ENCODE measurements at places on chromosomes 11 and 22. TPM values are rescaled to one million over a fixed set of nuclear protein-coding genes. Genes with fewer than 3 reads are reported as not detected.
A peak's percentile ranks its signal among the peaks of the same experiment; 100 is the strongest.

The OR4D5 gene
- polyA plus RNA-seq = not detected

The SHISAL1 gene
- 0.37 TPM for polyA plus RNA-seq

The LMO2 gene
- polyA plus RNA-seq = 14.0 TPM

- DNase-seq = peak; percentile 35
Measured at GRCh38 chr11:113796663-113797259, 17.2 kb downstream of the CLDN25 start.

GRCh38 chr11:8015753-8016239 is 28.7 kb downstream of the EIF3F start:
- no peak for DNase-seq

DNA sequence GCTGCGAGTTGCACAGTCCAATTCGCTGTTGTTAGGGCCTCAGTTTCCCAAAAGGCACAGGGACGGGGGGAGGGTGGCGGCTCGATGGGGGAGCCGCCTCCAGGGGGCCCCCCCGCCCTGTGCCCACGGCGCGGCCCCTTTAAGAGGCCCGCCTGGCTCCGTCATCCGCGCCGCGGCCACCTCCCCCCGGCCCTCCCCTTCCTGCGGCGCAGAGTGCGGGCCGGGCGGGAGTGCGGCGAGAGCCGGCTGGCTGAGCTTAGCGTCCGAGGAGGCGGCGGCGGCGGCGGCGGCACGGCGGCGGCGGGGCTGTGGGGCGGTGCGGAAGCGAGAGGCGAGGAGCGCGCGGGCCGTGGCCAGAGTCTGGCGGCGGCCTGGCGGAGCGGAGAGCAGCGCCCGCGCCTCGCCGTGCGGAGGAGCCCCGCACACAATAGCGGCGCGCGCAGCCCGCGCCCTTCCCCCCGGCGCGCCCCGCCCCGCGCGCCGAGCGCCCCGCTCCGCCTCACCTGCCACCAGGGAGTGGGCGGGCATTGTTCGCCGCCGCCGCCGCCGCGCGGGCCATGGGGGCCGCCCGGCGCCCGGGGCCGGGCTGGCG is at the start of gene BCR:
BCR (plus strand) TSS at position 209 of the 592 bp plus-strand sequence. CDS start 452 bp downstream, outside the sequence.
- DNase-seq = peak; percentile 79

GRCh38 chr11:104061853-104062521 is 25.5 kb downstream of the DDI1 start:
- DNase-seq = no peak

- DNase-seq = no peak
Measured at GRCh38 chr11:78801161-78801884, 226.7 kb upstream of the NARS2 start.

DNA sequence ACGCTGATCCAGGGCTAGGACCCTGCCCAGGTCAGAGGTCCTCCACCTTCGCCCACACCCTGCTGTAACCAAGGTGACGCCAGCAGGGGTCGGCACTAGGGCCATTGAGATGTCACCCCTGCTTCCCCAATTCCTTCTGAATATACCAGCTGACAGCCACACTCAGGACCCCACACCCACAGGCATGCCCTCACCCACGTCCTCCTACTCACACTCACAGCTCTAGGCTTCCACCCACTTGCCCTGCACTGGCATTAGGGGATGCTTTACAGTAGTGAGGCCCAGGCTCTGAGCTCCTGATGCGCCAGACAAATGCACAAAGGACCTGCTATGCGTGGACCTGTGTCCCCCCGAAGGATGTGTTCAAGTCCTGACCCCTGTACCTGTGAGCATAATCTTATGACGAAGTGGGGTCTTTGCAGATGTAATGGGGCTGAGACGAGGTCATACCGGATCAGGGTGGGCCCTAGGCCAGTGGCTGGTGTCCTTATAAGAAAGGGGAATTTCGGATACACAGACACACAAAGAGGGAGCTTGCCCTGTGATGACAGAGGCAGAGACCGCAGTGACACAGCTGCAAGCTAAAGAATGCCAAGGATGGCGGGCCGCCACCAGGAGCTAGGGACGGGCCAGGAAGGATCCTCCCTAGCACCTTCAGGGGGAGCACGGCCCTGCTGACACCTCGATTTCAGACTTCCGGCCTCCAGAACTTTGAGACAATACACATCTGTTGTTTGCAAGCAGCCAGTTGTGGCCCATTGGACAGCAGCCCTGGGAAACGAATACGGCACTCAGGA is 11.2 kb downstream of the WNT11 start:
- no peak for DNase-seq

Data from heart right ventricle (tissue), 16 donors.